ENCODE measurements at places on chromosomes 5 and 9. TPM values are rescaled to one million over a fixed set of nuclear protein-coding genes. Genes with fewer than 3 reads are reported as not detected.

TRIM7 gene
- 40.3 TPM for total RNA-seq

AGXT2 gene
- not detected for total RNA-seq

CEL gene
- total RNA-seq, result 0.68 TPM

PCDH12 gene
- total RNA-seq, result not detected

MEGF9 gene
- total RNA-seq, result 19.3 TPM

PFN3 gene
- not detected for total RNA-seq
